ENCODE measurements at places on chromosomes 3 and 15.

DNA sequence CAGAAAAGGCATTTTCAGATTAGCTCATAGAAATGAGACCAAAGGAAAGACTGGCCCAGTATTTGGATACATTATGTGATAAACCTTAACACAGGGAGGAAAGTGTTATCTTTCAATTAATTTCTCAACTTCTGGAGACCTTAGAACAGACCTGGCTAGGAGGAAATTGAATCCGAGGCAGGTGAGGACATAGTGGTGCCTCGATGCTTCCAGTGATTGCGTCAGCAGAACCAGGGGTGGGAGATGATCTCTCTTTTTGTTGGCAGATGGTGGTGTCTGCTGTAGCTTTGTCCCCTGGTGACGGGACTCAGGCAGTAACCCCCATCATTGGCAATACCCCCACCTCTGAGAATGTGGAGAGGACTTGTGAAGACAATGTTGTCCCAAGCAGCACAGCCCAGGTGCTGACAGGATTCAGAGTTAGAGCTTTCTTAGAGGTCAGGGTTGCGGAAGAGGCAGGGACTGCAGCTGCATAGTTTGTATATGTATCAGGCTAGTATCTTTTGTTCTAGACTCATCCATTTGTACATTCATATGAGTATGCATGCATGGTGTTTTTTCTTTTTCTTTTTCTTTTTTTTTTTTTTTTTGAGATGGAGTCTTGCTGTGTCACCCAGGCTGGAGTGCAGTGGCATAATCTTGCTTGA is 27.9 kb upstream of the MUC20 start:
- DNase-seq, result no peak

GRCh38 chr3:138919325-138919724 is 27.6 kb downstream of the FOXL2 start:
- no peak for DNase-seq

DNA sequence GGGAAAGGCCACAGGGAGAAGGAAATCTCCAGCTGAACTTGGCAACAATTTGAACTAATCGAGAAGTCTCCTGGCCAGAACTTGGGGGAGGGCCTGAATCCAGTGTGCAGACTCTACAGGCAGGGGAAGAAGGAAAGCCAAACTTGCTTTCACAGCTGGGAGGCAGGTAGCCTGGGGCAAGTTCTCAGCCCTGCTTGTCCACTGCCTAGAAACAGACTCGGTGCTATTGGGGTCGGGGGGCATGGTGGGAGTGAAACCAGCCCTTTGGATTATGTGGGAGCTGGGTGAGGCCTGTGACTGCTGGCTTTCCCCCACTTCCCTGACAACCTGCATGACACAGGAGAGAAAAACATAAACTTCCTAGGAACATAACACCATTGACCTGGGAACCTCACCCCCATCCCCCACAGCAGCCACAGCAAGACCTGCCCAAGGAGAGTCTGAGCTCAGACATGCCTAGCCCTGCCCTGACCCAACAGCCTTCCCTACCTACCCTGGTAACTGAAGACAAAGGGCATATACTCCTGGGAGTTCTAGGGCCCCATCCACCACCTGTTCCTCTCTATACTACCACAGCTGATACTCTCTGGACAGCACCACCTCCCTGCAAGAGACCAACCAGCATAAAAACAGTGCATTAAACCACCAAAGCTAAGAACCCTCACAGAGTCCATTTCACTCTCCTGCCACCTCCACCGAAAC is 103.7 kb upstream of the MNS1 start:
- no peak for DNase-seq

GRCh38 chr15:58771621-58772250 is 634 bp downstream of the MINDY2 start:
- peak; percentile 70 for DNase-seq

DNA sequence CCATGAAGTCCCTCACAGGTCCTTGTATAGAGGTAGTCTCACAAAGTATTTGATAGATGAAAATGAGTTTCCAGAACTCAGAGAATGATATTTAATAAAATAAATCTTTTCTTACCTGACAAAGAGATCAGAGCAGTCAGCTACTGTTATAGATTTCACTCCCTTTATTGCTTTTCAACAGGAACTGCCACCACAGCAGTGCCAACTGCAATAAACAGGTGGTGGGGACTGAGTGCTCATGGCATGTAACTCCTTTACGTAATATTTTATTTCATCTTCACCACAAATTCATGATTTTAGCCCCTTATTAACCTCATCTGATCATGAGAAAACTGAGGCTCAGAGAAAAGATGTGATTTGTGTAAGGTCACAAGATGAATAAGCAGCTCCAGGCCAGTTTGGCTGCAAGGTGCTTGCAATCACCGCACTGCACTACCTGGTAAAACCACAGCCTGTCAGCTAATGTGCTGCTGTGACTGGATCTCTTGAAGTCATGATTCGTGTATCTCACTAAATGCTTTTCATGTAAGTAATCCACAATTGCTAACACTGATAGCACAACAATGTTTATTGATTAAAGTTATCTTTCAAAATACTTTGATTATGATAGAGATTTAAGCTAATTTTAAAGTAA is 78.8 kb downstream of the WNT5A start:
- DNase-seq, result no peak

All from A549 (cell line).